Adipocyte (in vitro differentiated cells): ENCODE measurements at places on chromosomes 3 and 15.

GRCh38 chr3:94596887-94597566 is 534.2 kb downstream of the NSUN3 start:
- no peak for DNase-seq

DNA sequence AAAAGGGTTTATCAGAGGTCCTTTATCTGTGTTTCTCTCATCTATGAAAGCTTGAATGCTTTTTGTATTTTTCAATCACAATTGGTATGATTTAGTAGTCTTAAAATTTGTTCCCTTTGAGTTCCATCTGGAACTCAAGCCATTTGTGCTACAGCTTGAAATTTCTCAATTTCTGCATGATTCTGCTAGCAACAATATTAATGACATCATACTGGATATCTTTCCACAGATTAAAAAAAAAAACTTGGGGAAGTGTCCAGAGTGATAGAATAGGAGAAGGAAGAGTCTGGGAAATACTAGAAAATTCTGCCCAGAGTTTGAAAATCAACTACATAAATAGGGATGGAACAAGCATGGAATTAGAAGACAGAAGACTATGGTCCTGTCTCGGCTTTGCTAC is 9.3 kb upstream of the FBN1 start:
- no peak for DNase-seq

GRCh38 chr3:36736301-36736700 is 28.1 kb downstream of the DCLK3 start:
- DNase-seq: no peak

DNA sequence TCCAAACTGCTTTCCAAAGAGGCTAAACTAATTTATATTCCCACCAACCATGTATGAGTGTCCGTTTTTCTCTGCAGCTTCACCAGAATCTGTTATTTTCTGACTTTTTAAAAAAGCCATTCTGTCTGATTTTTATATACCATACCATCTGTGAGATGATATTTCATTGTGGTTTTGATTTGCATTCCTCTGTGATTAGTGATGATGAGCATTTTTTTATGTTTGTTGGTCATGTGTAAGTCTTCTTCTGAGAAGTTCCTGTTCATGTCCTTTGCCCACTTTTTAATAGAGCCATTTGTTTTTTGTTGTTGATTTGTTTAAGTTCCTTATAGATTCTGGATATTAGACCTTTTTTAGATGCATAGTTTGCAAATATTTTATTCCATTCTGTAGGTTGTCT is 179.4 kb upstream of the ALCAM start:
- no peak for DNase-seq

DNA sequence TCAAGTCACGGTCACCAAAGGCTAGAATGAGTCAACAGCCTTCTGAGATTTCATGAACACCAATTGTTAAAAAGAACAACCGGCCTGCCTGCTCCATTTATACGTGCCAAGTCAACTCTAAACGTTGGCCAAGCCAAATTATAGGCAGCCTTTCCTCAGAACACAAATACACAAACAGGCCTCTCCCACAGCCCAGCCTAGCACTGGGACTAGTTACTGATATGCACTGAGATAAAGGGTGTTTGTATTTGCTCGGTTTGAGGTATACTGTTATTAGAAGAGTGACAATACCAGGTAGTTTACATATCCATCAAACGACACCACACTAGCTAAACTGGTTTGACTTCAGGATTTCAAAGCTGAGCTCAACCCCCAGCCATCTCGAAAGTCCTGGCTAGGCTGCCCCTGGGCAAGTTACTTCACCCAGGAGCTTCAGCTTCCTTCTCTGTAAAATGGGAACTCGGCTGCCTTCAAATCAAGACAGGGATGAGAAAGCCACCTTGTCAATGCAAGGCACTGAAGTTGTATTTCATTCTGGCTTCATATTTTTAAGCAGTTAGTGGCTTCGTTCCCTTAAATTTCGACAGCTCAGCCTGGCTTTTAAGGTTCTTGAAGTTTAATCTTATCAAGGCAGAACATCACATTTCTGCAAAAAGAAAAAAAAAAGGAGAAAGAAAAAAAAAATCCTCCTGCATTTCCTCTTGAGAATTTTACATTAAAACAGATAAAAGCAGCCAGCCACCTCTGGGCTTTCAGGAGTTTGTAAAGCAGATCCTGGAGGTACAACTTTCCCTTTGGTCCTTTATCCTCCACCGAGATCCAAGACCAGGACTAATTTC is 4.0 kb downstream of the TLE3 start:
- DNase-seq: no peak

DNA sequence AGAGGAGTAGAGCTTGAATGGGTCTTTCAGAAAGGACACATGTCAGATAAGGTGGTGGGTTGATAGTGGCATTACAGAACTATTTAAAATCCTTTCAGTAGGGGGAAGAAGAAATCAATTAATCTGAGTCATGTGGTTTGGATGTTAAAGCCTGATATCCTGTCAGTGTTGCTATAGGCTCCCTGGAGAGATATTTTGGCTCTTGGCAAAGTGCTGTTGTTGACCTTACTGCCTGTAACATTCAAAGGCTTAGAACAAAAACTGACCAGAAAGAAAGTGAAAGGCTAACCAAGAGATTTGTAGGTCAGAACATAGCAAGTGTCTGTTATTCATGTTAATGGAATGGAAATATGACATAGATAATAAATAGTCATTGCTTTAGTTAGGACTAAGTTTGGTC is 552.9 kb downstream of the DIPK2A start:
- DNase-seq: no peak

- no peak for DNase-seq
Measured at GRCh38 chr3:43405888-43406642, 119.7 kb downstream of the SNRK start.

DNA sequence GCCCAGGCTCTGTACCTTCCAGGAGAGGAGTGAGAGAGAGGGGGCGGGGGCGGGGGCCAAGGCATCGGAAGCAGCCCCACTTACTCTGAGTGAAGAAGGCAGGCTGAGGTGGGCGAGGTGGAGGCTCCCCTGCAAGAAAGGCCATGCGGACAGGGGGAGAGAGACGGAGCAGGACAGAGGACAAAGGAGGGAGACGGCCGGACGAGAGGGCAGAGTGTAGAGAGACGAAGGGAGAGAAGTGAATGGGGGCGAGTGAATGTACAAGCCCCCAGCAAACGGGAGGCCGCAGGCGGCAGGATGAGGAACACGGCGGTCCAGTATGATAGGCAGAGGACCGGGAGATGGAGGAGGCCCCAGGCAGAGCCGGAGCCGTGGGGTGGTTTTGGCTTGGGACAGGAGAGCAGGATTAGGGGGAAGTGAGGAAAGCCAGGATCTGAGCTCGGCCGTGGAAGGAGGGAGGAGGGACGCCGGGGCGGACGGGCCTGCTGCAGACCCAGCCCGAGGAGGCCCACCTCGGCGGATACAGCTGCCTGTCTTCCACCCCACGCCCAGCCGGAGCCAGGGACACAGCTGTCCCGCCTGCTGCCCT is 38.8 kb downstream of the TNK2 start:
- DNase-seq: no peak

DNA sequence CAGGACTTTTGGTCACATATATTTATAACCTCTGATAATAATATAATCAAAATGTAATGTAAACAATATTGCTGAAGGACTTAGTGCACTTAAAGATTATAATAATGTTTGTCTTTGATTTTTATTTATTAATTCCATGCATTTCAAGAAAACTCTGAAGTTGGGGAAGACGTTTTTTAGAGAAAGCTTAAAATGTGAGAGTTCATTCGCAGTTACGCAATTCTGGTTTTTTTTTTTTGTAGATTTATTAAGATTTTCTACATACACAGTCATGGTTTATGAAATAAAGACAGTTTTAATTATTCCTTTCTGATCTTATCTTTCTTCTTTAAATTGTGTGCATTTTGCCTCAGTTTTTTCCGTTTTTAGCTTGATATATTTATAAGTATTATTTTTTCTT is 204.7 kb downstream of the EPHA3 start:
- no peak for DNase-seq

GRCh38 chr3:123130079-123130750 is 63.4 kb downstream of the PDIA5 start:
- no peak for DNase-seq

DNA sequence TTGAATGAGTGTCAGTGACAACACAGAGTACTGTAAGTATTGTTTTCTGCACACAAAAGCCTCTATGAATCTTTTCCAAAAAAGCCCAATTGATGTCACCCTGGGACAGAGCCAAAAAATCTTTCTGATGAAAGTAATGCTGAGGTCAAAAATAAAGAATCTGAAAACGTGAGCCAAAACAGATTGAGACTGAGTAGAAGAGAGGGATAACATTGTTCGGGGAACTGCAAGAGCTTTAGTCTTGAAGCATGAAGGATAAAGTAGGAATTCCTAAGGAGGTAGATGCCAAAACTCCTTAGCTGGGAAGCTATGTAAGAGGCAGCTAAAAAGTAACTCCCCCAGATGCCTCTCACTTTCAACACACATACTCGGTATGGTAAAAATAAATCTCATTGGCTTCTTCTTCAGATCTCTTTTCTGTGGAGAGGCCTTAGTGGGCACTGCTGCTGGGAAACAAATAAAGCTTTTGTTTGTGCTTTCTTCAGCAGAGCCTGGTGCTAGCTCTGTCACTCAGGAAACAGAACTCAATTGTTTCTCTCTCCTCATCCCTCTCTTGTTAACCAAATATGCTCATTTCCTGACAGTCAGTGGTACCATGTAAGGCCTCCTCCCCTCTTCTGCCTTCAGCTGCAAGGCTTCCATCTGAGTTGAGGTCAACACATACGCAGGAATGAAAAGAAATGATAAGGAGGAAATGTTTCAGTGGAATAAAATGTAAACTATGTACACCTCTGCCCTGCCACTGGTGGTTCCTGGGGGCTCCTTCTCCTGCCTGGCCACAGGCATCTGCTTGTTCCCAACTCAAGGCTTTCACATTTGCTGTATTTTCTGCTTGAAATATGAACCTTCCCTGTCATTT is 58.1 kb downstream of the CD200 start:
- peak; percentile 85 for DNase-seq

- no peak for DNase-seq
Measured at GRCh38 chr3:23785882-23786281, 19.9 kb upstream of the UBE2E1 start.

DNA sequence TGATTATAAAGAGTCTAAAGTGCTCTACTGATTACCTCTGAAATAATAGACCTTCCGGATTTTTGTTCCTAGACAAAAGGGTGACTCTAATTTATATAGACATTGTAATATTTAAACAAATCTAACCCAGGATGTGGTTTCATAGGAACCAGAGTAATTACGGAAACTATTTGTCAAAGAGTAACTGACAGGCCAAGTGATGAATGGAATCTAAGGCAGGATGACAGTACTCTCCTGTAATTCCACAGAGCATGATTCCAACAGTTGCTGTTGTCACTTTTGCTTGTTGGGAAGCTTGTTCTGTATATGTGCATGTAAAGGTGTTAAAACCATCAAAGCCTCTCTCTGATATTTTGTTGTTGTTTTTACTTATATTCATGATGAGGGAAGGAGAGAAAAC is 1141.0 kb downstream of the IGSF11 start:
- DNase-seq: no peak

DNA sequence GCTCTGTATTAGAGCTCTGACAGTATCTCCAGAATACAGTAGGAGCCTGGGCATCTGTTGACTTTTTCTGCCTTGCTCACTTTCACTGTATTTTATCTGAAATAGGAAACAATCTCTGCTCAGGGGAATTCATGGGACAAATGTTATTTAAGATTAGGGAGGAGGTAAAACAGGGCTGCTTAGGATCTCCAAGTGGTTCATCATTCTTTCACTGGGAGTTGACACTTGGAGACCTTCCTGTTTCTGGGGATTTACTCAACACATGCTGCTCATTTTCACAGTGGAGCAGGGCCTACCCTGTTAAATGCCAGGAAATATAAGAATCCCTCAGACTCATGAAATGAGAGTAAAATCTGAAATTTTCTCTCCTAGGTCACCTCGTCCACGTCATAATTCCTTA is 185.5 kb downstream of the GAP43 start:
- no peak for DNase-seq

DNA sequence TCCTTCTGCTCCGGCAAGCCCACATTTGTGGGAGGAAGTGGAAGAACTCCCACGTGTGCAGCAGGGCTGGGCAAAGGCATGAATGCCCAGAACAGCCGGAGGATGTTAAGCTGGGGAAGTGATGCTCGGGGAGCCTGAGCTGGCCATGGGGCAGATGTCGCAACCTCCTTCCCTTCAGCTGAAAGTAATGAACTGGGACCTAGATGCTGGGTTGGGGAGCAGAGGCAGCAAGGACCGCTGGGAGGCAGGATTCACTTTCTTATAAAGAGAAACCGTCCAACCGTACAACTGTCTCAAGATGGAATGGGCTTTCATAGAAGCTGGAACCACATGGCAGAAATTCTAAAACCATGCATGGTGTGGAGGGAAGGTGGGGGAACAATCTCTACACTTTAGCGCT is 290.9 kb downstream of the OCA2 start:
- DNase-seq: no peak

- DNase-seq: no peak
Measured at GRCh38 chr3:172816281-172816680, 65.8 kb downstream of the ECT2 start.

- DNase-seq: no peak
Measured at GRCh38 chr3:53711387-53711786, 134.8 kb downstream of the CHDH start.

GRCh38 chr15:53384417-53384816 is 375.0 kb downstream of the WDR72 start:
- no peak for DNase-seq

GRCh38 chr3:197494366-197495058 is 61.3 kb downstream of the BDH1 start:
- DNase-seq: no peak

DNA sequence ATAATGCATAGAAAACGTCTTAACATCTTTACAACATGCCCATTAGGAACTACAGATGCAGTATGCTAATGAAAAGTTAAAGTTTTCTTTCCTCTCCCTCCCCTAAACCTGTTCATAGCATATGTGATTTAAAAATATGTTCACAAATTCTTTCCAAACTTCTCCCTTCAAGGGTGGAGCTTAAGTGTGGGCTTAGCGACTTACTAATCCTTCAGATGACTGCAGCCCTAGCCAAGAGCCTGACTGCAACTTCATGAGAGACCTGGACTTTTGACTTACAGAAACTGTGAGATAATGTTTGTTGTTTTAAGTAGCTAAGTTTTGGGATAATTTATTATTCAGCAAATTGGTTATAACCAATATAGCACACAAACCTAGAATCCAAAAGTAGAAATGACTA is 22.0 kb upstream of the ANXA2 start:
- peak; percentile 60 for DNase-seq

DNA sequence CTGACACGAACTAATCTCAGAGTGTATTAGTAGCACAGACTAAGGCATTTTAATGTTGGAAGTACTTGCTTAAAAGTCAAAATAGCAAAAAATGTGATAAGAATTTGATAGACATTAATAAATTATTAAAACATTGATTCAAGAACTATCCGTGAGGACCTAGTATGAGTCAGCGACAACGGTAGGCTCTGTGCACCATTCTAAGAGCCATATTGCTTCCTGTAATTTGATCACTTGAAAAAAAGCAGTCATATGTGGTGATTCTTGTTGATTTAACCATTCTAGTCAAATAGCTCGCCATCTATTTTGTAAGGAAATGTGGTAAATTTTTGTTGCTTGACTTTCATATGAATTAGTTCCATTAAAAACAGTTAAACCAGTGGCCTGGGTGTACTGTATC is 534.9 kb upstream of the ARRDC4 start:
- DNase-seq: no peak

GRCh38 chr3:190855151-190855550 is 7.3 kb downstream of the GMNC start:
- no peak for DNase-seq

GRCh38 chr3:187943677-187944389 is 198.6 kb upstream of the BCL6 start:
- DNase-seq: peak; percentile 49

GRCh38 chr15:40925863-40926658 is 3.1 kb upstream of the DLL4 start:
- no peak for DNase-seq
